ENCODE measurements at places on chromosomes 11 and 22.

DNA sequence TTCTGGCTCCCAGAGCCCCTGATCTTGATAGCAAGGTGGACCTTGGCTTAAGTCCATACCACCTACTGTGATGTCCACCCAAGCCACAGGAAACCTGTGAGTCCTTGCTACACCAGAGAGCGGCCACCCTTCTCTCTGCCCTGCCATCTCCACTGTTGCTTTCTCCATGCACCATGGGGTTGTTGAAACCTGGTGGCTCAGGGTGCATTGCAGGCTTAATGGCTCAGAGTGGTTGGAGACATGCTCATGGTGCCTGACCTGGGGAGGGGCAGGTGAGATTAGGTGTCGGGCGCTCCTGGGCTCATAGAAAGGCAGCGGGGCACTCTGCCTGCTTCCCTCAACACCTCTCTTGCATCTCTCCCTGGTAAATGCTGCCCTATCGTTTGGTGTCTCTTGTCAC lies 25.0 kb upstream of the CACNG2 start:
- H3K4me1 ChIP-seq = no peaks in the 10 kb centered on the region
- peaks cover 61% of the 10 kb centered on the region for H3K27me3 ChIP-seq
- no peaks in the 10 kb centered on the region for H3K36me3 ChIP-seq
- no peak overlapping the region for H3K27ac ChIP-seq
- no peak for DNase-seq
- no peak overlapping the region for H3K4me3 ChIP-seq

DNA sequence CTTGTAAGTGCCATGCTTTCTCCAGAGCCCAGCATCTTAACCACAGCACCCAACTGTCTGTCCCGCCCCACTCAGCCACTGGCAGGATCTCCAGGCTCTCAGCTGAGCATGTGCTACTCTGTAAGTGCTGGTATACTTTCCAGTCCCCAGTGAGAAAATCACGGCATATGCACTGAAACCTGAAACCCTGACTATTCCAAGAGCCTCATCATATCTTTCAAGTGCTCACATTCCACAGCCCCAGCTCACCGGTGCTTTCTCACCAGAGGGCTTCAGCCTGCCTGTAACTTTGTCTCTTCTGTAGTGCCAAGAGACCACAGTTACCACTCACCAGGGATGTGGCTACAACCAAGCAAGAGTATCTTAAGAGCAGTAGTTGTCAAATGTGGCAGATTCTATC lies 24.4 kb upstream of the PAMR1 start:
- H3K27ac ChIP-seq = no peak overlapping the region
- H3K4me3 ChIP-seq = no peak overlapping the region
- H3K27me3 ChIP-seq = no peaks in the 10 kb centered on the region
- DNase-seq = no peak
- no peaks in the 10 kb centered on the region for H3K36me3 ChIP-seq

DNA sequence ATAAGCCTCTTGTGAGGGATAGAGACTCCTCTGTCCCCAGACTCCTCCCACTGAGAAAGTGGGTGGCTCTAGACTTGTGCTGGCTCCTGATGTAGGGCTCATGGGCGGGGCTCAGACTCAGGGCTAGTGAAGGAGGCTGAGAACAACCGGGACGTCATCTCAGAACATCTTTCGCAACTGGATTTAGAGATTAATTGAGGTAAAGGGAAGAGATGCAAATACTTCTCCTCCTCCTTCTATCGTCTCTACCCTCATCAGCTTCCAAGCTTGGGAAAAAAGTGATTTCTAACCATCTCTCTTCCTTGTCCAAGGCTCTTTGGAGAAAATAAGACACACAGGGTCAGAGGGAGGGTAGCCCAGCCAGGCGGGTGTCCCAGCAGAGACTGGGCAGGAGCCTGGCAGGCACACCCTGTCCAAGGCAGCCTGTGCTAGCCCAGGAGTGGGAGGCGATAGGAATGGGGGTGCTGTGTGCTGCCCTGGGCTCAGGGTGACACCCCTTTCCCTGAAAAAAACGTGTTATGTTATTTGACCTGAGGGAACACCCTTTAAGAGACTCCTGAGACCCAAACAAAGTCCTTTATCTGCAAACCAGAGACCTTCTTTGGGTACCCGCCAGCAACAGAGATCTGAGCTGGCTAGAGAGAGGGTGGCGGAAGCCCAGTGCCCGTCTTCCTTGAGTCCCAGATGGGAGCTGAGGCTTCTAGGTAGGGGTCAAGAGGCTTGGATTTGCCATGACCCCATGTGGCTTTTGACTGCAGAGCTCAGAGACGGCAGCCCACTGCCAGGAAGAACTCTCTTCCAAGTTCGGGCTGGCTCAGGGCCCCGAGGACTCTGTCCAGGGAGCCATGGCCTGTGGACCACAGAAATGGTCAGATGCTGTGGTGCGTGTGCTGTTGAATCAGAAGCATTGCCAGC lies 160.9 kb downstream of the ADAMTS15 start:
- peaks cover 5% of the 10 kb centered on the region for H3K27me3 ChIP-seq
- no peak overlapping the region for H3K4me3 ChIP-seq
- no peaks in the 10 kb centered on the region for H3K36me3 ChIP-seq
- DNase-seq = no peak
- no peak overlapping the region for H3K27ac ChIP-seq

- peaks cover 20% of the 10 kb centered on the region for H3K27me3 ChIP-seq
- no peak overlapping the region for H3K27ac ChIP-seq
- H3K36me3 ChIP-seq = no peaks in the 10 kb centered on the region
- peaks cover 13% of the 10 kb centered on the region for H3K4me1 ChIP-seq
- H3K4me3 ChIP-seq = no peak overlapping the region
- DNase-seq = no peak
Measured at GRCh38 chr11:117606211-117606610, 190.8 kb downstream of the DSCAML1 start.

DNA sequence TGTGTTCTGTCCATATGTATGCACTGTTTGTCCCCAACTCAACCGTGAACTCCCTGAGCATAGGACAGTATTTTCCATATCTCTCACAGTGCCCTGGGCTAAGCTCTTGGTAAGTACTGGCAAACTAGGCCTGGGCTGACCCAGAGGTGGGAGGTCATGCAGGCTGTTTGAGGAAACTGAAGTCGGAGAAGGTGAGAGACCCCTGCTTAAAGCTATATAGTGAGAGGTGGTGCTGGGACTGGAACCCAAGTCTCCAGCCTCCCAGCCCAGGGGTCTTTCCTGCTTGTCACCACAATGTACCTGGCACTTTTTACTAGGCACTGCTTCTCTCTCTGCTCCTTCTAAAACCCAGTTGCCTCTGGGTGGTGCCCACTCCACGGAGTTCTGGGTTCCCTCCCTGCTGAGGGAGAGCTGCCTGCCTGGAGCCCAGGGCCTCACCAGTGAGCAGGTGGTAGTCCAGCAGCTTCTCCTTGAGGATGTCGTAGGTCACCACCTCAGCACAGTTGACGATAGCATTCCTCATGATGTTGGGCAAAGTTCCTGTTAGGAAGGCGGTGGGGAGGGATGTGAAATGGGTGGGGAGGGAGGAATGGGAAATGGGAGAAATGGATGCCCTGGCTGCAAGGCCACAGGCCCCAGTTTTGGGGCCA lies 4.7 kb downstream of the UCP3 start:
- no peak for DNase-seq
- H3K27ac ChIP-seq = no peak overlapping the region
- no peaks in the 10 kb centered on the region for H3K27me3 ChIP-seq

- peaks cover 15% of the 10 kb centered on the region for H3K27me3 ChIP-seq
- H3K27ac ChIP-seq = no peak overlapping the region
- H3K4me3 ChIP-seq = no peak overlapping the region
- no peaks in the 10 kb centered on the region for H3K4me1 ChIP-seq
- no peak for DNase-seq
- no peaks in the 10 kb centered on the region for H3K36me3 ChIP-seq
Measured at GRCh38 chr11:7501894-7502293, 11.9 kb upstream of the PPFIBP2 start.

- peaks cover 5% of the 10 kb centered on the region for H3K36me3 ChIP-seq
- H3K27ac ChIP-seq = no peak overlapping the region
- H3K4me1 ChIP-seq = peaks cover 9% of the 10 kb centered on the region
- DNase-seq = no peak
- H3K27me3 ChIP-seq = no peaks in the 10 kb centered on the region
Measured at GRCh38 chr11:70394211-70394950, 3.9 kb upstream of the CTTN start.

DNA sequence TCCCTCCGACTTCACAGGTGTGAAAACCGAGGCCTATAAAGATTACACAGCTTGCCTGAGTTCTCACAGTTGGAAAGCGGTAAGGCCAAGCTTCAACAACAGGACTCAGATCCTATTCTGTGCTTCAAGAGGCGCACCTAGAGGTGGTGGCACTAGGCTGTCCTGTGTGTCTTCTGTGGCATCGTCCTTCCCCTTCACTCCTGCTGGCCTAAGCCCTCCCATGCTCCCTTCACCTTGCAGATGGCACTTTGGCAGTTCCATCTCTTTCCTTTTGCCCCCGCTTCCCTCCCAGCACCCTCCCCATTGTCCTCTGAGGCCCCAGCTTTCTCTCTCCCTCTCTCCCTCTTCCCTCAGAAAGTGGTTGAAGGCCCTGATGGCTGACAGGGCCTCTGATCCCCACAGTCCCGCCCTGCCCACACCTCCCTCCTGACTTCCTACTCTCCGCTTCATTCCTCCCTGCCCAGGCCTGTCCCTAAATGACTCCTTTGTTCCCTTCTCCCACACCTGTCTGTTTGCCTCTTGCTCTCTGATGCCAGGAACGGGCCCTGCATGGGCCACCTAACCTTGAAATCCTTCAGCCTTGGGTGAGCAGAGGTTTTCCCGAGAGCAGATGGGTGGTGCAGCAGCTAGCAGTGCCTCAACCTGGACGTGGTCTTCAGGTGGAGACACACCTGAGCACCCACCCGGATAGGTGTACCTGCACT lies 5.8 kb downstream of the TRIM29 start:
- peaks cover 43% of the 10 kb centered on the region for H3K27me3 ChIP-seq
- DNase-seq = no peak
- no peak overlapping the region for H3K4me3 ChIP-seq
- no peaks in the 10 kb centered on the region for H3K36me3 ChIP-seq
- H3K27ac ChIP-seq = no peak overlapping the region
- H3K4me1 ChIP-seq = no peaks in the 10 kb centered on the region

GRCh38 chr22:42169055-42169469 lies 38.5 kb upstream of the CYP2D6 start:
- peaks cover 6% of the 10 kb centered on the region for H3K36me3 ChIP-seq
- H3K27ac ChIP-seq = no peak overlapping the region
- H3K4me1 ChIP-seq = peaks cover 19% of the 10 kb centered on the region
- no peak overlapping the region for H3K4me3 ChIP-seq

GRCh38 chr22:44024288-44024921 lies at the start of gene PARVB:
Gene PARVB, plus strand, starts transcription at chr22:44024302. Its CDS starts 38 bp downstream, at chr22:44024340.
- peak within 1 kb of the TSS; percentile 73 for H3K27ac ChIP-seq

- DNase-seq = no peak
- H3K4me3 ChIP-seq = no peak overlapping the region
- H3K27me3 ChIP-seq = no peaks in the 10 kb centered on the region
- H3K36me3 ChIP-seq = peaks cover 2% of the 10 kb centered on the region
Measured at GRCh38 chr11:16977994-16978315, 36.3 kb downstream of the PLEKHA7 start.

DNA sequence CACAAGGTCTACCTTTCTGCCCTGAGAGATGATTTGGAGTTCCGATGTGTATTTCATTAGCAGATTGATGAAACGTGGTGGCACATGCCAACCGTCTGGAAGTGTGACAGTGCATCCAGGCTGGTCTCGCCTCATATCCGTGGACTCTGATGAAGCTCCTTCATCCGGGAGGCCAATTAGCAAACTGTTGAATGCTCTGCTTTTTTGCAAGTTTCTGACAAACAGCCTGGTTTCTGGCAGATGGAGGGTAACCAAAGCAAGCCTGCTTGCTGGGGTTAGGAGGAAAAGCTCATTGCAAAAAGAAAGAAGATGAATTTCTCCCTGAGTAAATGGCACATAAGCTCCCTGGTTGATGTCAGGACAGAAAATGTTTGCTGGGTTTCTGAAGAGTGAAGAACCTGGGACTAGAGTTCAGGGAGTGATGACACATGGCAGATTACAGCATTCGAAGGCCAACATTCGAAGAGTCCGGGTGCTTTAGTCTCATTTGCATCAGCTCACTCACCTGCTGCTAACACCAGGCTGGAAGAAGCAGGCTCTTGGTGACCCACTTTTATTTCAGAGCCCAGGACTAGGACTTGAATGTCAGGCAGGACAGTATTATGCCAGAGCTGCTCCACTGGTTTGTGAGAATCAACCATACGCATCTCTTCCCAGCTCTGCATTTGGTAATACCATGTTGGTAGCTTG lies 135.9 kb upstream of the TTC12 start:
- DNase-seq = no peak
- no peak overlapping the region for H3K27ac ChIP-seq
- peaks cover 10% of the 10 kb centered on the region for H3K4me1 ChIP-seq
- H3K4me3 ChIP-seq = no peak overlapping the region

GRCh38 chr11:1665313-1665712 lies 31.7 kb upstream of the KRTAP5-6 start:
- H3K27ac ChIP-seq = no peak overlapping the region
- H3K36me3 ChIP-seq = no peaks in the 10 kb centered on the region
- DNase-seq = no peak
- no peak overlapping the region for H3K4me3 ChIP-seq

DNA sequence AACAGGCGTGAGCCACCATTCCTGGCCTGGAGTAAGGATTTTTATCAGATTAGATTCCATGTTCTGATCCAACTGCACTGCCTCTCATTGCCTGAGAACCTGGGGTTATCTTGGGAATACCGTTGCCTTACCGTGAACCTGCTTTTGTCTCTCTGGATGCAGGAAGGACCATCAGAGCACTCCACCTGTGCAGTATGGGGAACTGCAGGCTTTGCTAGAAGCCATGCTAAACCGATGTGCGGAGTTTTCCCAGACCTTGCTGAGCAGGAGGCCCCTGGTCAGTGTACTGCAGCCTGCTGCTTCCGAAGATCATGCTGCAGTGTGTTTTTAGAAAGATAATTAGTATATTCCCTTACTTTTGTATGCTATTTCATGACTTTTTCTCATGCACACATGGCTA lies 43.6 kb downstream of the MEI1 start:
- DNase-seq = no peak
- no peak overlapping the region for H3K4me3 ChIP-seq
- no peaks in the 10 kb centered on the region for H3K36me3 ChIP-seq
- H3K27me3 ChIP-seq = peaks cover 23% of the 10 kb centered on the region
- peaks cover 1% of the 10 kb centered on the region for H3K4me1 ChIP-seq
- H3K27ac ChIP-seq = no peak overlapping the region

DNA sequence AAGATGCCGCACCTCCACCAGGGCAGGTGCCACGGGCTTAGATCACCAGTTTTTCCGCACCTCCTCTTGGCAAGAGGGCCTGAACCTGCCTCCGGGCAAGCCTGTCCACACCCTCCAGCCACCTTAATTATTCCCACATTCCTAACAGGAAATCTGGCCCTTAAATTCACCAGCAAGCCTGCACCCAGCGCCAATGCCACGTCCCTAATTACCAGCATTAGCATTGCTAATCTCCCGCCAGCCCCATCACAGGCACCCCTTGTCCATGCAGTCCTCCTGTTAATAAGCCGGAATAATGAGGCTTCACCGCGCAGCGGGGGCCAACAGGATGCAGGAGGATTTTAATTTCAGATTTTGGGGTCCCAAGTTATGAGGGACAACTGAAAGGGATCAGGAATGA lies 69.7 kb downstream of the PHF21B start:
- H3K27me3 ChIP-seq = no peaks in the 10 kb centered on the region
- H3K4me3 ChIP-seq = no peak overlapping the region
- H3K36me3 ChIP-seq = no peaks in the 10 kb centered on the region
- H3K4me1 ChIP-seq = no peaks in the 10 kb centered on the region
- H3K27ac ChIP-seq = no peak overlapping the region

GRCh38 chr11:614021-614622 lies 1.6 kb downstream of the IRF7 start:
- peaks cover 2% of the 10 kb centered on the region for H3K4me1 ChIP-seq
- no peak overlapping the region for H3K27ac ChIP-seq
- DNase-seq = no peak
- H3K4me3 ChIP-seq = peak overlapping the region; percentile 38
